Stimulated activated CD4-positive, alpha-beta T cell treated with anti-CD3 and anti-CD28 coated beads, Interleukin-15, amount 100 ng/mL, for 48 hours (primary cell): ENCODE measurements at places on chromosomes 2 and 18.

DNA sequence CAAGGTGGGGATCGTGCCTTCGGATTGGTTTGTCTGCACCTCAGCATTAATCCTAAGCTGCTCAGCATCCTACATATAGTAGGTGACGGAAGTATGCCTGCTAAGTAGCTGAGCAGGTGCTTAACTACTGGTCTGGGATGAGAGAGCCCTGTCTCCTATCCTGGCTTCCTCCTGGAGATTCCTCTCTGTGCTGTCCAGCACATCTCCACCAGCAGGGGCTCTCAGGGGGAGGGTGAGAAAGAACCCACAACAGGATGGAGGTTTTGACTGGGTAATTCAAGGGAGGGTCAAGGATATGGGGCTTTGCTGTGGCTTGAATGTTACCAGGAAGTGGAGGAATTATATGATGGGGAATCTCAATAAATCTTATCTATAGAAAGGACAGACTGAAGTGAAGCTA is 45.4 kb upstream of the KIF5C start:
- no peak for DNase-seq

DNA sequence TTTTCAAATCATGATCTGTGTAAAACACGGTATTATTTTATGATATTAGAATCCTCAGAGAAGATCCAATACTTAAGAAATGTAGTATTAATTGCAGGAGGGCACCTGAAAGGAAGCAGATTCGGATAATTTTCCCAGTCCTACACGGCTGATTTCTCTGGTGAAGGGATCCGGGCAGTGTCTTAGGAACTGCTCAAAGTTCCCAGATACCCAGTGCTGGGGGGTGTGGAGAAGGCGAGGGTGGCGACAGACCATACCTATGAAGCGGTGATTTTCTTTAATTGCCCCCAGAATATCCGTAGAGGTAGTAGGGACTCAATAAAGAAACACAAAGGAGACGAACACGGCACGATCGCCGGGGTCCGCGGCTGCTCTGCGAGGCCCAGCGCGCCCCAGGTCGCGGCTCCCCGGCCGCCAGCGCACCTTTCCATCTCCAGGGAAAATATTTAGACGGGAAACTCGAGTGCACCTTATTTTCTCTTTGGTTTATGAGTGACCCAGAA is 1.4 kb upstream of the SOX11 start:
- no peak for DNase-seq

GRCh38 chr2:128549094-128549493 is 230.4 kb upstream of the HS6ST1 start:
- no peak for DNase-seq

DNA sequence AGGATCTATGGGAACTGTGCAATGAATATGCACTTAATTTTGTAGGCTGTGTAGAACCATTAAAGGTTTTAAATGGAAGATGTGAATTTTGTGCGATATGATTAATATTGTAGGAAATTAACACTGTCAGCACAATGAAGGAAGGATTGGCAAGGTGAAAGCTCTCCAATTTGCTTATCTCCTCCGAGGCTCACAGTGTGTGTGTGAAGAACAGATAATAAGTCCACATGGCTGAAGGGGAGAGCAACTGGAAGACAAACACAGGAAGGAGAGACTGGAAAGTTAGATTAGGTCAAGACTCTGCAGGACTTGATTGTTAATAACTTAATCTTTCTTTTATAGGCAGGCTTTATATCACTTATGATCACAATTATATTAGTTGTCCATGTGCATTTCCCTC is 269.7 kb upstream of the VRK2 start:
- no peak for DNase-seq

DNA sequence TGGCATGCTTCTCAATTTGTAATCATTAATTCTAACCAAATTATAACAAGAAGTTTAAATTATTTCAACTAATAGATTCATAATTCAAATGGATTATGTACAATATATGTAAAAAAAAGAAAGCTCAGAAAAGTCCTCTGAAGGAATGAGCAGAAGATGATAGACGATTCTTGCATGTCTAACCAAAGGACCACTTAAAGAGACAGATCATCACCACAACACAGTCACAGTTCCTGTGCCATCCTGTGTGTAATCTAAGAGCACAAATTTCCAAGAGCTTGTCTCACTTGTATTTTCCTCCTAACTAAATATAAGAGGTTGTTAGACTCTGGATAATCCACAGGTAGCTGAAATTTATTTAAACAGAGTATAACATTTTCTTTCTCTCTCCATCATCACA is 122.3 kb upstream of the CD226 start:
- DNase-seq = no peak

- no peak for DNase-seq
Observed at GRCh38 chr2:9174771-9175437, 31.7 kb upstream of the ASAP2 start.

- DNase-seq = no peak
Observed at GRCh38 chr2:237348281-237348865, 65.6 kb downstream of the COL6A3 start.

GRCh38 chr18:74225193-74225840 is 66.4 kb downstream of the CYB5A start:
- no peak for DNase-seq

GRCh38 chr2:49240608-49241007 is 86.3 kb upstream of the FSHR start:
- DNase-seq = no peak

- no peak for DNase-seq
Observed at GRCh38 chr2:46489423-46490174, 10.2 kb downstream of the TMEM247 start.

GRCh38 chr2:128273469-128274081 is 45.1 kb downstream of the HS6ST1 start:
- no peak for DNase-seq

DNA sequence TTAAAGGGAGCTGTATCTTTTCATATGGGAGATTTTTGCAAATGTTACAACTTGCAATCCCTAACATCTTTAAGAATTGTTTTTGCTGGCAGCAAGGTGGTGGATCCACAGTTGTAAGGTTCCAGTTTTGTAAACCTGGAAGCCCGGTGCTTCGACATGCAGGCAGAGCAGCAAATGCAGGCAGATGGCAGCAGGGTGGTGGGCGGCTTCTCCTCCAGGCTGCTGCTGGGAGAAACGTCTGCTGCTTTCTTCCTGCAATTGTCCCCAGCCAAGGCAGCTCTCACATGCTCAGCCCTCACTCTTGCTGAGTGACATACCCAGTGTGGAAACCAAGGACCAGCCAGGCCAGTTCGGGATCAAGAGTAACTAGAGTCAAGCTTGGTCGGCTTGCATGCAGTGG is 166.0 kb downstream of the SEPTIN10 start:
- no peak for DNase-seq

DNA sequence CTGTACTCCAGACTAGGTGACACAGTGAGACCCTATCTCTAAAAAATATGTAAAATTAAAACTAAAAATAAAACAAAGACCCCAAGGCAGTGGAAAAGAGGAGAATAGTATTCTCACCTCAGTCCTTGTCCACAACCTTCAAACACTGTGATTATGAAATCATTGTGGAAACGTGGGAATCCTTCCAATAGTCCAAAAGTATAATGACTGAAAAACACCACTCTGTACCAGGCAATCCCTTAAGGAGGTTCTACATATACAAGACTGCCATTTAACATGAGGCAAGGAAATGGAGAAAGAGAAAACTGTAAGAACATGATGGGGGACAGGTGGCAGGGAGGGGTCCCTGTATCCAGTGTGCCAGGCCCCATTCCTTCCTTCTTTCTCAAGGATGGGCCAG is 66.1 kb downstream of the ACVR1 start:
- DNase-seq = no peak

DNA sequence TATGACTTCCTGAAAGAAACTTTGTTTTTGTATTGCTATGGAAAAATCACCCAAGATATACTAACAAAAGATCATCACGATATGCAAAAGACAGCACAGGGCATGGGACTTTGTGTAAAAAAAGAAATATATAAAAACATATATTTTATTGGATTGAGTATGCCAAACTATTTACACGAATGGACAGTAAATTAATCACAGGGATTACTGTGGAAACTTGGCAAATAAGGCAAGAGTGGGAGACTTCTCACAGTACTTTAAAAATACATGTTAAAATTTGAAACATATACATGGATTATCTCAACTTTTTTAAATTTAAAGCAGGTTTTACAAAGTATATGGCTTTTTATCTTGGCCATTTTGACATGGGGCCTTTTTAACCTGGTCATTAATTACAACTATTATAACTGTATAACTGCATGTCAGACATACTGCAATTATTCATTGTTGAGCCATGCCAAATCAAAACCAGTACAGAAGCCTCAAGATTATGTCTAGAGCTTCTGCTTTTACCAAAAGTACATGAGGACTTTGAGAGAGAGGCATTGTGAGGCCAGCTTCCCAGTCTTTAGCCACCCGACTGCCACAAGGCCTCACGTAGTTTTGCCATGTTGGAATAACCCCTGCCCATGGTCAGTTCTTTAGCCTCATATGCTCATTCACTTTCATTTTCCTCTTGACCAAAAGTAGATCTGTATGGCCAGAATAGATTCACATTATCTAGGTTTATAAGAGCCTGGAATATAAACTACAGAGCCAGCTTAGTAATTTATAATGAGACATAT is 419.8 kb downstream of the SETBP1 start:
- DNase-seq = no peak

DNA sequence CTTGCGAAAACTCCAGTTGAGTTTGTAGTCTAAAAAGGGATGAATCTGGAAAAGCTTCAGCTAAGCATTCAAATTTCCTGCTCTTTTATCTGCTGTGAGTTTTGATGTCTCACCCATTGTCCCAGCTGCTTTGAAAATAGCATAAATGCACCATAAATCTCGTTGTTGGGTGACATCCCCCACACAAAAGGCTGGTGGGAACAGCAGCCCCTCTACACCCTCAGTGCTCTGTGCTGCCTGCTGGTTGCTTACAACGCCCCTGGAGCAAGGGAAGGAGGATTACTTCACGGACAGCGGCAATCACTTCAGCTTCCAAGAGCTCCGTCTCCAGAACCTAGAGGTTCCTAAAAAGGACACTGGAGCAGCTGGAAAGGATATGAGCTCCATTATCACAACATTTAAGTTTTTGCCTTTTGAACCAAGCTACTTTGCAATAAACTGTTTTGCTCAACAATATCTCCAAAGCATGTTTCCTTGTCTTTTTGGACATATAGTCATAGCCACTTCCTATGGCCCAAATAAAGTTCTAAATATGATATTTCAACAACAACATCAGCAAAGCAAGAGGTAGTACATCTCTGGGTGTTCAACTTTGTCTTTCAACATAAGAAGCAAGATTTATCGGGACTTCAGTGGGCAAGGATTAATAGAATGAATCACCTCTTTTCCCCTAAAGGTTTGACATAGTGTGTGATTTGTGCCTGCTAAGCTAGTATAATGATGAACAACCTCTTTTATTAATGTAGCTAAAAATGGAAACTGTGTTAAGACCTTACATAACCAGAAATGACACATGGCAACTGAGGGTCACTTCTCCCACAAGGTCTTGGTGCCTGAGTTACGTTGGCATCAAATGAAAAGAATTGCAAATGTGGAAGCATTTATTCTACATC is 413.5 kb downstream of the TXNL1 start:
- DNase-seq = no peak

- DNase-seq = no peak
Observed at GRCh38 chr2:237422309-237422708, 8.3 kb upstream of the COL6A3 start.

DNA sequence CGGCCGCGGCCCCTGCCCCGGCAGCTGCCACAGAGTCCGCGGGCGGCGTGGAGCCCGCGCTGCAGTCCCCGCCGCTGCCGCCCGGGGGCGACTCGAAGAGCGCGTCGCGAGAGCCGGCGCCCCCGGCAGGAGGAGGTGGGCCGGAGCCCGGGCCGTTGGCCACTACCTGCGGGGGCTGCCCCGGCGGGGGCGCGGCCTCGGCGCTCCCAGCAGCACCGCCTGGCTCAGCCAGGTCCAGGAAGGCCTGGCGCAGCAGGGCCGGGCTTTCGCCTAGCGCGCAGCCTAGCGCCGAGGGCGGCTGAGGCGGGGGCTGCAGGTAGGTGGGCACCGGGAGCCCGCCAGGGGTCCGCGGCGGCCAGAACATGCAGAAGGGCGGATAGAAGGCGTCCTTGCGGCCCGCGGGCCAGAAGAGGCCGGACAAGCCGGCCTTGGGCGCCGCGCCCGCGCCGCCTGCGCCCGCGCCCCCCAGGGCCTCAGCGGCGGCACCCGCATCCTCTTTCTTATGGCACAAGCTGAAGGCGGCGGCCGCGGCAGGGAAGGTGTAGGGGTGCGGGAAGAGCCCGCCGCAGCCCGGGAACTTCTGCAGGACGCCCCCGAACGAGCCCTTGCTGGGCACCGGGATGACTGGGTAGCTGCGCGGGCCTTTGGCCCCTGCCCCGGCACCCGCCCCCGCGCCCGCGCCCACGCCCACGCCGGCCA is 3.9 kb downstream of the SKOR2 start:
- DNase-seq = no peak

DNA sequence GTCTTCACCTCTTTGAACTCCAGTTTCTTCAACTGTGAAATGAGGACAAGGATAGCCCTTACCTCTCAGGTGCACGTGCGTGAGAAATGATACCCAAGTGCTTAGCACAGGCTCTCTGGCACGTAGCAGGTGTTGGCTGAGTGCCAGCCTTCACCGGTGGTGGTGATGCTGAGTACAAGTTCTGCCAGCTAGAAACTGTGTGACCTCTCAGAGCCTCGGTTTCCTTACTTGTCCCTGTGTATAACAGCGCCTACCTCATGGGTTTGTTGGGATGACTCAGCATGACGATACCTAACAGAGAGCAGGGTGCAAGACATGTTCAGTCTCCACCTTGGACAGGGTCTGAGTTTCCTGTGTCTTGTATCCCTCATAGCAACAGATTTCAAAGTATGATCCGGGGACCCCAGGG is 205.1 kb downstream of the TNS1 start:
- DNase-seq = no peak

GRCh38 chr18:68608851-68609490 is 105.9 kb downstream of the TMX3 start:
- DNase-seq = no peak

DNA sequence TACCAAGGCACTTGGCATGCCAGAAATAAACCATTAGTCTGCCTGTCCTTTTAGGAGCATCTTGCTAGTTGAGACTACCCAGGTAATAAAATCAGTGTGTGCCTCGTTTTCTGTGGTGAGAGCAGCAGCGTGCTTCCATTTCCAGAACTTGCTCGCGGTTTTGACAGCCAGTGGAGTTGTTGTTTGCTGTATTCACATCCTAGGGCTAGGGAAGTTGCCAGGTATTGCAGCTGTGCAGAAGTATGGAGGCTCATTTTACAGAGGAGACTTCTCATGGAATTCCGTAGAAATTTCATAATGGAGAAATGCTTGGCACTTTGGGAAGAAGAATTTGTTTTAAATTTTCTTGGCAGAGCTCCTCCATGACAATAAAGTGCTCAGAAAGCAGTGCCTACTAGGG is 1355.1 kb upstream of the ZEB2 start:
- no peak for DNase-seq
